ENCODE measurements at places on chromosomes 16 and 17. TPM values are rescaled to one million over a fixed set of nuclear protein-coding genes. Genes with fewer than 3 reads are reported as not detected.

PGAP3 gene
- total RNA-seq, result 10.0 TPM

LITAF gene
- 35.0 TPM for total RNA-seq

GPR179 gene
- total RNA-seq, result under 0.01 TPM

UTP4 gene
- total RNA-seq, result 22.9 TPM

MT3 gene
- total RNA-seq, result 0.44 TPM

AANAT gene
- not detected for total RNA-seq

PLLP gene
- 0.12 TPM for total RNA-seq

C1QTNF1 gene
- 21.0 TPM for total RNA-seq

ABCC3 gene
- total RNA-seq, result 2.2 TPM

CRHR1 gene
- total RNA-seq, result not detected

RGS9 gene
- total RNA-seq, result 2.2 TPM

ACSM5 gene
- 0.66 TPM for total RNA-seq

PPY gene
- total RNA-seq, result not detected

CLDN9 gene
- total RNA-seq, result not detected

MED13 gene
- total RNA-seq, result 43.2 TPM

CD79B gene
- 0.12 TPM for total RNA-seq

RNF43 gene
- total RNA-seq, result under 0.01 TPM

RUNDC3A gene
- total RNA-seq, result not detected

CACNG4 gene
- total RNA-seq, result not detected

CCL7 gene
- 0.89 TPM for total RNA-seq

EVPLL gene
- not detected for total RNA-seq

TEKT5 gene
- total RNA-seq, result not detected

ZKSCAN2 gene
- total RNA-seq, result 5.1 TPM

HSPB9 gene
- not detected for total RNA-seq

PYDC1 gene
- not detected for total RNA-seq

FBXW10B gene
- 0.62 TPM for total RNA-seq

LRRC75A gene
- 3.3 TPM for total RNA-seq

SLC5A10 gene
- total RNA-seq, result not detected

TK1 gene
- 209 TPM for total RNA-seq

All from uterine smooth muscle cell (primary cell).